ENCODE measurements at places on chromosomes 12 and 14.

- no peak for DNase-seq
Measured at GRCh38 chr12:111582133-111582747, 16.9 kb downstream of the ATXN2 start.

- DNase-seq = no peak
Measured at GRCh38 chr14:49970474-49971147, 77.7 kb downstream of the ARF6 start.

- DNase-seq = peak; percentile 25
Measured at GRCh38 chr12:93098077-93098476, 169.0 kb upstream of the EEA1 start.

DNA sequence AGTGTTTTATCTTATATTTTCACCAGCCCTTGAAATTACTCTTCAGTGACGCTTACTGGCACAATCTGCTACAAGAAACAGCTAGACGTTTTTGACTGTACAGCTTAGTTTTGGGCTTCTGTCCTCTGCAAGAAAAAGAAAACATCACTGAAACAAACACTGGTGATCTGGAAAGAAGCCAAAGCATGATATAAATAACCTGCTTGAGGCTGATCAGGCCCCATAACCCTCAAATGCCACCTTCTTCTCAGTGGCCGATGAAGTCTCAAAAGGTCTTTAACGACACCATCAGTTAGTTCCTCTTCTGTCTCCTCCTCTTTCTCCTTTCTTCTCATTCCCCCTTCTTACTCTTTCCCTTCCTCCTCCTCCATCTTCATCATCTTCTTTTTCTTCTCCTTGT, 942.3 kb upstream of the TMEM132C start:
- no peak for DNase-seq

- DNase-seq = peak; percentile 92
Measured at GRCh38 chr14:94342334-94342934, 19.3 kb upstream of the SERPINA6 start.

DNA sequence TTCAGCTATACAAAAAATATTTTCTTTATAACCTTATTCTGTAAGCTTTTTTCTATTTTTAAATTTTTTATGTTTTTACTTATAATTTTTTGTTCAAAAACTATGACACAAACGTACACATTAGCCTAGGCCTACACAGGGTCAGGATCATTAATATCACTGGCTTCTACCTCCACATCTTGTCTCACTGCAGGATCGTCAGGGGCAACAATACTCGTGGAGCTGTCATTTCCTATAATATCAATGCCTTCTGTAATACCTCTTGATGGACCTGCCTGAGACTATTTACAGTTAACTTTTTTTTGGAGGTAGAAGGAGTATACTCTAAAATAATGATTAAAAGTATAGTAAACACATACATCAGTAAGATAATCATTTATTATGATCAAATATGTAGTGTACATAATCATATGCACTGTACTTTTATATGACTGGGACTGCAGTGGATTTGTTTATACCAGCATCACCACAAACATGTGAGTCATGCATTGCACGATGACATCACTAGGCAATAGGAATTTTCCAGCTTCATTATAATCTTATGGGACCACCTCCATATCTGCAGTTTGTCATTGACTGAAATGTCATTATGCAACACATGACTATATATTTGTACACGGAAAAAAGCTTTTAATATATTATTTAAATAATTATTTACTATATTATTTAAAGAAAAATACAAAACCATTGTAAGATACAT, 18.5 kb upstream of the PMCH start:
- DNase-seq = peak; percentile 55

DNA sequence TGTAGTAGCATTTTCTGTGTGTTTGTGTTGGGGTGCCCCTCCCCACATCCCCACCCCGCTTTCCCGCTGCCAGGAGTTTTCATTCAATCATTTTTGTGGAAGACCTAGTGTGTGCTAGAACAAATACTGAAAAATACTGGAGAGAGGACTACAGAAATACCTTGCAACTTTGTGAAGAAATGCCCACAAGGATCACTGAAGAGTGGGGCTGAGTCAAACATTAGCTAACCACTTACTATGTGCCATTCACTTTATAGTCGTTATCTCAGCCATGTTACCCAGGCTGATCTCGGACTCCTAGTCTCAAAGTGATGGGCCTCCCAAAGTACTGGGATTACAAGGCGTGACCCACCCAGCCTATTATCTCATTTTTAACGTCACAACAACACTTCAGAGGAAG, 559 bp upstream of the LMBR1L start:
- DNase-seq = no peak

DNA sequence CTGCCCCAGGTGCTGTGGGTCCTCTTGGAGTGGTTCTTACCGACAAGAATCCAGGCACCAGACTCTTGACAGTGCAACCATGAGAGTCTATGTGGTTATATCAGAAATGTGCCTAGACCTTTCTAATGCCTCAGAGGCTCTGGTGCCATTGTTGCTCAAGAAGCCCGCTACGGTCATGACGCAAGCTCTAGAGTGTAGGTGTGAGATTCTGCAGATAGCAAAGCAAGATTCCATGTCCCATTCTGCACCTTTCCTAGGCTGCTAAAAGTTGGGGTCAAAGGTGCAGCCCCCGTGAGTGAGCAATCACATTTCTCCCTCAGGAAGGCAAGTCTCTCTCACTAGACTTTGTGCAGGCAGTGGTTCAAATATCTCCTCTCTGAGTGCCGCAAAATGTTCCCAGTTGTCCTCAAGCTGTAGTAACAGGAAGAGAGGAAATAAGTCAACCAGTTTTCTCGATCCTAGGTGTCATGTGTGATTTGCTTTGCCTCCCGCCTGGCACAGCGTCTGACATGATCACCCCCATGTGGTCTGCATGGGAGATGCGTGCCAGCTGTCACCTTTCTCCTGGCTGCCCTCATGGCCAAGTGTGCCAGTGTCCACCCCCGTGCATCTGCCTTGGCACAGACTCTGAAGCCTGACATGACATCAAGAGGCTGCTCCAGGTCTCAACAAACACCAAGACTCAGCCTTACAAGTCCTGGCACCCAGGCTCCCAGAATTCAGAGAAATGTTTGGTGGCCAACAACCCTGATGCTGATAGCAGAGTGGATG, 122.5 kb upstream of the COCH start:
- DNase-seq = no peak

DNA sequence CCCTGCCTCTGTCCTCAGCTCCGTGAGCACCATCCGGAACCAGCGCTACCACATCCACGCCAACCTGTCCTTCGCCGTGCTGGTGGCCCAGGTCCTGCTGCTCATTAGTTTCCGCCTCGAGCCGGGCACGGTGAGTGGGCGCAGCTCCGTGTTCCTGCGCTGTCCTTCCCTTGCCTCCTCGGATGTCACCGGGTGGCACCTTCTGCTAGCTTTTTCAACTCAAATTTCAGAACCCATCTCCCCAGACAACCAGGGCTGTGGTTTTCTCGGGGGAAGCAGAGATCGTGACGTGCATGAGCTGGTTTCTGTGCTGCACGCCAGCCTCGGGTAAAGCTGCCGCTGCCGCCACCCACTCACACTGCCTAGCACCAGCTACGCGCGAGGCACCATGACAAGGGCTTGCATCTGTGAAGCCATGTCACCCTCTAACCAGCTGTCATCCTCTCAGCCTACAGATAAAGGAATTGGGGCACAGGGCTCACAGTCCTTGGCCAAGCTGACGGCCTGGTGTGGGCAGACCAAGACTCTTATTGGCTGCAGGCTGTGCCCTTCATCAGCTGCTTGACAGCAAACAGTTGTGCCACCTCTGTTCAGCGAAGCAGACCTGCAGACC, 152.1 kb downstream of the ADGRD1 start:
- DNase-seq = no peak

- no peak for DNase-seq
Measured at GRCh38 chr14:87059060-87059839, 933.7 kb downstream of the GALC start.

- DNase-seq = no peak
Measured at GRCh38 chr12:3247077-3247476, 169.9 kb downstream of the TSPAN9 start.

- DNase-seq = no peak
Measured at GRCh38 chr12:25926536-25926935, 31.9 kb upstream of the RASSF8 start.

GRCh38 chr14:51908086-51908485, 47.7 kb downstream of the GNG2 start:
- DNase-seq = peak; percentile 7

DNA sequence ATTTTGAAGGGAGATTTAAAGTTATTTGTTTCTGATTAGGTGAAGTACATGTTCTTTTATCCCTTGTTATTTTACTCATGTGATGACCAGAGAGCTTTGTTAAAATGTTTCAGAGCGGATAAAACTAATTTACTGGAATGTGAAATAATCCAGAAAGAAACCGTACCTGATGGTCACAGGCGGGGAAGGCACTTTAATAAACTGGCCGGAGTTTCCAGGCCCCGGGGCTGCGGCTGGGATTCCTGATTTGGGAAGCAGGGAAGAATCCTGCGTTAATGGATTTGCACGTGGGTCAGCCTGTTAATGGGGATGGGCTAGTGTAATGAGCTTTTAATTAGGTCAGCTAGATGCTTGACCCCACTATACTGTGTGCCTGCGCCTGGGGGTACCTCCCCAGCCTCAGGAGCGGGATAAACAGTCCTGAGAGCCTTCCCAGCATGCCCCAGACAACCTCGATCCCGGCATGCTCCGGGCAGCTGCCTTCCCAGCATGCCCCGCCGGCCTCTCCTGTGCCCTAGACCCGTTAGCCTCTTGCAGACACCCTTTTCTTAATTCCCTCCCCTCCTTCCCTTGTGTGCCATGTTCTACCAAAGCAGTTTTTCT, 208.6 kb upstream of the CDKN3 start:
- no peak for DNase-seq

DNA sequence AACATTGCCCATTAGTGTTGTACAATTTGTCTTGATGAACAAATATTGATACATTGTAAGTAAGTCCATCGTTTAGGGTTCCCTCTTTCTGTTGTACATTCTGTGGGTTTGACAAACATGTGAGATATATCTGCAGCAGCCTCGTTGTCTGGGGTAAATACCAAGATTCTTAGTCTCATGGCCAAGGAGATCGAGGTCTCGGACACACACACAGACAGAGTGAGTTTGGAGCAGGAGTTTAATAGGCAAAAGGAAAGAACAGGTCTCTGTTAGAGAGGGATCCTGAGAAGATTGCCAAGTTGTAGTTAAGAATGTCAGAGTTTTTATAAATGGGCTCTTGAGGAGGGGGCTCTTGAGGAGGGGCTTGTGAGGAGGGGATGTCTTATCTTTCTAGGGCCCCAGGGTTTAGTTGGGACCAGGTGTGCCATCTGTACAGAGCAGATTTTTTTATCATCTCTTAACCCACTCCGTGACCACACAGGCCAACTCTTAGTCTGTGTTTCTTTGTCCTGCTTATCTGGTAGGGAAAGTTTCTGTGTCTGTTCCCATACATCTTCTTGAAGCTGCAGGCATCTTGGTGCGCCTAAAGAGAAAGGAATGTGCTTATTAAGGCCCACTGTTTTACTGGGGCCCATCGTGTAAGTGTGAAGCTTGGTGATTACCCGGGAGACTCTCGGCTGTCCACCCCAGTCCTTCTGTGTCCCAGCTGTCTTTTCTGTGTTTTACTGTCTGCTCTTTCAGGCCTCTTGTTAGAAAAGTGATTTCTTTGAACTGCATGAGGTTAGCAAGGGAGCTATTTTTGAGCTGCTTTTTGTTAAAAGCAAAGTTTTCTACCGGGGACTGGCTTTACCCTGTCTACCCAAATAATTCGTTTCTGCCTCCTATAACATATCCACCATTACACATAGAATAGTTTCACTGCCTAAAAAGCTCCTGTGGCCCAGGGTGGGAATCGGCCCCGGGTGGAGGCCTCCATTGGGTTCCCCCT, 22.4 kb upstream of the CLEC2D start:
- peak; percentile 10 for DNase-seq

DNA sequence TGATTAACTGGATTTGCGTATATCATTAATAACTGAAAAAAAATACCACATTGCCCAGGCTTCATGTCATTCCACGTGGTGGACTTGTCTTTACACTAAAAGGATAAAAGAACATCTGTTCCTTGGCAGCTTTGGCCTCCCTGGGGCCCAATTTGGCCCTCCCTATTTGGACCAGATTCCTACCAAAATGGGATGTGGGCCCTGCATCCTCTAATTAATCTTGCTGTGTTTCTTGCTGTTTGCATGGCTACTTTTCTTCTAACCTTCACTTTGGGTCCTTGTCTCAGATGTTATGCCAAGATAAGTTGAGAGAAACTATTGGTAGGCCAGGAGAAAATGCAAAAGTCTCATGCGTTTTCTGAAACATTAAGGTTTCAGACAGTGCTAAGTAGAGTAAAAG, 57.5 kb downstream of the PTHLH start:
- no peak for DNase-seq

DNA sequence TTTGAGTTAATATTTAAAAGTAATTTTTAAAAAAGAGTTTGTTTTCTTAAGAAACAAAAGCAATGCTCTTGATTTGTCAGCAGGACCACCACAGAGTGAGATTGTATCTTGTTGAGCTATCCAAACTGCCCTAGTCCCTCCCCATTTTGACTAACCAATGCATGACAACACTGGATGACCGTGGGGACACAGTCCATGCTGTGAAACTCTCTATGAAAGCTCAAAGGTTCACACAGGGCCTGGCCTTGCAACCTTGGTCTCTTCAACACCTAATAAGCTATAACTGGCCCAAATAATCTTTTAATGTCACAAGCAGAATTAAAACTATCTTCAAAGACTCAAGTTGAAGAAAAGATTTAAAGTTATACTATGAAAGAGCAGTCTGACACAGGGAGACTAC, 13.5 kb downstream of the ETFRF1 start:
- DNase-seq = no peak

- DNase-seq = no peak
Measured at GRCh38 chr14:39812532-39813320, 380.5 kb upstream of the FBXO33 start.

DNA sequence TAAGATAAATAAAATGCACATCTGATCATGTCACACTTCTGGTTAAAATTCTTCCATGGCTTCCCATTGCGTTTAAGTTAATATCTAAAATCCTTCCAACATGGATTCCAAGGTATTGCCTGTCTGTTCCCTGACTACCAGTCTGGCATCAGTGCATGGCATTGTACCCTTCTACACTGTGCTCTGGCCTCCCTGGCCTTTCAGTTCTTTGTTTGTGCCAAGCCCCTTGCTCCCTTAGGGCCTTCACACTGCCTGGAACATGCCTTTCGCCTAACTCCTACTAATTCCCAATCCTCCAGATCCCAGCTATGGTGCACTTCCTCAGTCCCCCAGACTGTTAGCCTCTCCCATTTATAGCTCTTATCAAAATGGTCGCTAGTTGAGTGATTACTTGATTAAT, 6.3 kb downstream of the CIPC start:
- DNase-seq = no peak

Measured in HFFc6 (cell line).